Skeletal muscle tissue (tissue), 5 donors: ENCODE measurements at places on chromosomes 1 and 21. TPM values are rescaled to one million over a fixed set of nuclear protein-coding genes. Genes with fewer than 3 reads are reported as not detected.

Gene SIK1
- total RNA-seq, result 3.1 TPM

Gene CREB3L4
- total RNA-seq, result 8.9 TPM

Gene ARHGEF10L
- 16.7 TPM for total RNA-seq

Gene CNIH3
- total RNA-seq, result 4.2 TPM

Gene HRNR
- not detected for total RNA-seq

Gene SLC39A1
- 40.2 TPM for total RNA-seq

Gene AGT
- total RNA-seq, result 10.4 TPM

Gene ILDR2
- total RNA-seq, result 2.6 TPM

Gene RSBN1
- 14.1 TPM for total RNA-seq

Gene LAX1
- not detected for total RNA-seq

Gene AKNAD1
- under 0.01 TPM for total RNA-seq

Gene NTNG1
- 8.4 TPM for total RNA-seq

Gene LMX1A
- 1.6 TPM for total RNA-seq

Gene NDUFS5
- total RNA-seq, result 503 TPM

Gene IL20
- total RNA-seq, result not detected

Gene KIAA0040
- total RNA-seq, result 5.2 TPM

Gene TIE1
- 49.6 TPM for total RNA-seq

Gene RGS18
- 0.52 TPM for total RNA-seq

Gene KCNE2
- 1.6 TPM for total RNA-seq

Gene ICOSLG
- 2.6 TPM for total RNA-seq

Gene TTC39A
- 2.1 TPM for total RNA-seq

Gene ARMH1
- total RNA-seq, result 0.52 TPM
